Naive thymus-derived CD4-positive, alpha-beta T cell (primary cell): ENCODE measurements at places on chromosomes 7 and 10. TPM values are rescaled to one million over a fixed set of nuclear protein-coding genes. Genes with fewer than 3 reads are reported as not detected.

GRCh38 chr7:65471587-65471986 is 97.9 kb downstream of the ZNF92 start:
- DNase-seq, result no peak
- H3K27me3 ChIP-seq, result no peaks in the 10 kb centered on the region
- peaks cover 15% of the 10 kb centered on the region for H3K4me1 ChIP-seq
- no peak overlapping the region for H3K4me3 ChIP-seq
- H3K36me3 ChIP-seq, result no peaks in the 10 kb centered on the region

DNA sequence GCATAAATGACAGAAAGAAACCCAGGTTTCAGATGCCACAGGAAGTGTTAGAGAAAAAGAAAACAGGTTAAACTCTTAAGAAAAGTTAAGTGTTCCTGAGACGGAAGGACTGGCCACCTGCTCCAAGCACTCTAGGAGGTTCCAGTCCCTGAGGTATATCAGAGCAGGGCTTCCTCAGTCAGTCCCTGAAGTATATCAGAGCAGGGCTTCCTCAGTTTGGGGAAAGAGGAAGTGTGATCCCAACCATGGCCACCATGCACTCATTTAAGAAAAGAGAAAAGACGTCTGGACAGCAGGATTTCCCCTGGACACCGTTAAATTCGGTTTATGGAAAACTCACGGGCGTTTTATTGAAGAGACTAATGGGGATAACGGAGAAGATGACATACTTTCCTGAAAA is 133.4 kb upstream of the PFKP start:
- no peak overlapping the region for H3K27ac ChIP-seq
- H3K4me3 ChIP-seq, result no peak overlapping the region
- H3K27me3 ChIP-seq, result peaks cover 3% of the 10 kb centered on the region

TMEM236 gene
- total RNA-seq, result not detected

AOC1 gene
- not detected for total RNA-seq
